HuH-7.5 (cell line): ENCODE measurements at places on chromosomes 5 and 9.

- no peak for DNase-seq
Measured at GRCh38 chr5:161421067-161421466, 125.5 kb downstream of the GABRB2 start.

DNA sequence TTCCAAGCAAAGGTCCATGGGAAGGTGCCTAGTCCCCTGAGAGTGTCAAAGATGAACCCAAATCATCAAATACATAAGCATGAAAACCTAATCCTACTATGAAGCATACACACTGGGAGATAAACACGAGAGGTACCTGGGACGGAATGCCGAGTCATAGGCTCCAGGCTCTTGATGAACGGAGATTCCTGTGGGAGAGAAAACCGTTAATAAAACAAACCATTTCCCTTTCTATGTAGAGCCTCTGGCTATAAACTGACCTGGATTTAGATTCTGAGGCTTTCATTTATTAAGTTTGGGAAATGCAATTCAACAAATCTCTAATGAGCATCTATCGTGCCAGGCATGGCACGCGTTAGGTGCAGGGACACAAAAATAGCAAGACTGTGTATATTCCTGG is 206.4 kb upstream of the IL12B start:
- no peak for DNase-seq

DNA sequence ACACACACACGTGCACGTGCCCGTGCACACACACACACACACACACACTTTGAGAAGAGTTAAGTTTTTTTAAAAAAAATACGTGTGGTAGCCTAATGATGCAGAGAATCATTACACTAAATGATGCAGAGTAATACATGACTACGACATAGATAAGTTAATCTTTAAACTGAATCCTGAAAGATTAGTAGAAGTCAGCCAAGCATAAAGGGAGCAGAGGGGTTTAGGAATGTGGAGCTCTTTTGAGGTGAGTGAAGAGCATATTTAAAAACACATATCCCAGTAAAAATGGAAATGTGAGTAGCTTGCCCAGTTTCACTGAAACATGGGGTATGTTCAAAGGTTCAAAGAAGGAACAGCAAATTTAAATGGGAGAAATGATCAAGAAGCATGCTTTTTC is 61.3 kb upstream of the TYRP1 start:
- no peak for DNase-seq

DNA sequence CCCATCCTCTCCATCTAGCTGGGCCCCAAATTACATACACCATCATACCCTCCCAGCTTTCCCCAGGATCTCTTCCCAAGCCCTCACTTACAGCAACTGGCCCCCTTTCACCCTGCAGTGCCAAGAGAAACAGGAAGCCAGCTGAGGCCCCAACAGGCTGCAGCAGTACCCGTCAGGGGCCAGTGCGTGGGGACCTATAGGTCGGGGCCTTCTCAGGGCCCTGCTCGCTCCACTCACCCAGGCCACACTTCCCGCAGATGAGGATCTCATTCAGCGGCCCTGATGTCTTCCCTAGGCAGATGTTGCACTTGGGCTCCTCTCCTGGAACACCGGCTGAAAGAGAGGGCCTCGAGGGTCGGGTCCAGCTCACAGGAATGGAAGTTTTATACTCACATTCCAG is 6.8 kb downstream of the PHF19 start:
- DNase-seq: no peak

- no peak for DNase-seq
Measured at GRCh38 chr5:143124593-143124992, 278.9 kb downstream of the NR3C1 start.

DNA sequence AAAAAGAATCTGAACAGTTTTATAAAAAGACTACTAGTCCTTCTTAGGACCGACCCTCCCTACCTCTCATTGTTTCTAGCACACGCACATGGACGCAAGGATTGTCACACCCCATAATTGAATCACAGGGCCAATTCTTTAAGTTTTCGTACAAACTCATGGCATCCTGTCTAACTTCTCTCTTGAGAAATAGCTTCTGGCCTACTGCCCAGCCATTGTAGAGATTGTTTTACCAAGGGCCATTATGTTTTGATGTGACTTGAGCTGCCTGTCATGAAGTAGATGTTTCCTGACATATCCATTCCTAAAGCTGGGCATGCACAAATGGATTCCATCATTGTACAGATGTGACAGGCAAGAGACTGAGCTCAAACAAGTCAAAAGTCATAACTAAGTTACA is 1672.1 kb upstream of the C9orf72 start:
- no peak for DNase-seq
